Endothelial cell (in vitro differentiated cells): ENCODE measurements at places on chromosomes 12 and 14.

- no peak for DNase-seq
These were observed 9.3 kb downstream of the BDKRB2 start for GRCh38 chr14:96213871-96214465.

GRCh38 chr12:65803251-65803650 is 21.0 kb upstream of the HMGA2 start:
- no peak for DNase-seq

DNA sequence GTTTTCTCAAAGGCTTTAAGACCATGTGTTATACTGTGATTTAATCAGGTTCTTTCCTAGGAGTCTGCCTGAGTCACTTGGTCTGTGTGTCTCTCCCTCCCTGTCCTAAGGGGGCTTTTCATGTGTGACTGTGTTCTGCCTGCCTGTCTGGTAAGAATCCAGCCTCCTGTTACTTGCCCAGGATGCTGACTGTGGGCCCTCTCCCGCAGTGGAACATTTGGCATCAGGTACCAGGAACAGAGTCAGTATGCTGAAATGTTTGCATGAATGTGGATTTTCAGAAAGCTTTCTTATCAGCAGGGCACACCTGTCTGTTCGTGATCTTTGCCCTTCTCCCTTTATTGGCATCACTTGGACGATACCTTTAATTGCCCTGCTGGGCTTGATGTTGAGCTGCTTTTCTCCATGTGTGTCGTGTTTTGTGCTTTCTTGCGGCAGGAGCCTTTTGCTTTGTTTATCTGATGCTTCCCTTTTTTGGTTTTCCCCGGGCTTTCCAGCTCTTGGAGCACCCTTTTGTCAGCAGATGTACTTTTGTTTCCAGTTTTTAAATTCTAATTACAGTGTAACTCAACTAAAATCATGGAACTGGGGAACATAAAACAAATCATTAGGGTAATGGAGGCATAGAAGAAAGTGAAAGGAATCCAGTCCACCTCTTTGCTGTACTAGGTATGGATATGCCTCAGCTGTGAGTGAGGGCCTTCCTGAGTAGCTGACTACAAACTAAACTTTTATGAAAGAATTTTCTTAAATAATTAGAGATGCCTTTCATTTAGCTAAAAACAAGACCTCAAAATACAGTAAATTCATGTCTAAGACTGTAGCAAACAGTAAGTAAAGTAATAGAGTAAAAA is 72.5 kb downstream of the TRAF3 start:
- no peak for DNase-seq

GRCh38 chr12:89695100-89695499 is 13.5 kb downstream of the ATP2B1 start:
- no peak for DNase-seq

GRCh38 chr14:21109377-21110138 is 8.7 kb downstream of the TMEM253 start:
- DNase-seq = no peak
